Common myeloid progenitor, CD34-positive (primary cell): ENCODE measurements at places on chromosomes 12 and 14.
A peak's percentile ranks its signal among the peaks of the same experiment; 100 is the strongest.

- DNase-seq: no peak
Measured at GRCh38 chr12:102118874-102119273, 1.0 kb downstream of the NUP37 start.

DNA sequence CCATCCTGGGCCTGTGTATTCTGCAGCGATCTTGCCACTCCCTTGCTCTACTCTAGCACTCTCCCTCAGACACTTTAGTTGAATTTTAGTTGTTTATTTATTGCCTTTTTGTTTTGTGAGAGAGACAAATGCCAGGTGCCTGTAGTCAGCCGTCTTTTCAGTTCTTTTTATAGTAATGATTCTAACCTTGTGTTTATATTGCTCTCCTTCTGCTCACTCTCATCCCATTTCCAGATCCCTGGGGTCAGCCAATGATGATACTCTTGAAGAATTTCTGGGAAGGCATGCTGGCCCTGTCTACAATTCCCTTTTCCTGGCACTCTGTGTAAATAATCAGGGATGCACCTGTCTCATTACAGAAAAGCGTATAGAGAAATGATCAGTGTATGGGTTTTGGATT is 334.1 kb upstream of the MIS18BP1 start:
- no peak for DNase-seq

- no peak for DNase-seq
Measured at GRCh38 chr12:109214131-109214530, 95.0 kb downstream of the FOXN4 start.

DNA sequence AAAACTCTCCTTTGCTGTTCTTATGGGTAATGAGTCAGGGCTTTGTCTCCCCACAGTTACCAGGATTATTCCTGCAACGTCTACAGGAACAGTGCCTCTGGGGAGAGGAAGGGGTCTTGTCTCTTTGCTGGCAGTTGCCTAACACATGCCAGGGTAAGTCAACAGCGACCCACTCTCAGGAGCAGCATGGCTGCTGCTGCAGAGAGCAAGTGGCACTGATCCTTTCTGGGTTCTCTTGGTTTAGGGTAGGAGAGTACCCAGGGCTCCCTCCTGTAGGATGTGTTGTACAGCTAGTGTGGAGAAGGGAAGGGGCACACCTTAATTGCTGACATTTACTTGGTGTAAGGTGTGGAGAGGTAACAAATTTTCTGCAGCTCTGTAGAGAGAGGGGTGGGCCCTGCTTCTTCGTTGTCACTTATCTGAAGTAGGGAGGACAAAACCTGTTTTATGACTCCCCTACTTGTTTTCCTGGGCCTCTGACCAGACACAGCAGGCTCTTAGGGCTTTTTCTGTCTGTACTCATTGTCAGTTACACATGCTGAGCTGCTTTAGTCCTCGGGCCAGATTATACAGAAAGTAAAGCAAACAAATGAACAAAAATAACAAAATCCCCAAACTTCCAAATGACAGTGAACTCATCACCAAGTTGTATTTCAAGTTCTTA is 168.2 kb downstream of the ACSS3 start:
- no peak for DNase-seq

DNA sequence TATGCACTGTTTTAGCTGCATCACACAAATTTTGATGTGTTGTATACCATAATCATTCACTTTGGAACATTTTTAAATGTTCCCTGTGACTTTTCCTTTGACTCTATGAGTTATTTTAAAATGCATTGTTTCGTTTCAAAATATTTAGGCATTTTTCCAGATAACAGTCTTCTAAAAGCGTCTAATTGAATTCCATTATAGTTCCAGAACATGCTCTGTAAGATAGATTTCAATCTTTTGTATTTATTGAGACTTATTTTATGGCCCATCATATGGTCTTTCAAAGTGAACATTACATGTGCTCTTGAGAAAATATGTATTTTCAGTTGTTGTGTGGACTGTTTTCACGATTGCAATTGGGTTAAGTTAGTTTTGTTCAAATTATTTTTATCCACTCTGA is 98.7 kb upstream of the ARHGAP5 start:
- DNase-seq: no peak

GRCh38 chr12:94649349-94650142 is 811 bp downstream of the TMCC3 start:
- DNase-seq: peak; percentile 45

- no peak for DNase-seq
Measured at GRCh38 chr12:133023566-133023965, 13.7 kb upstream of the ZNF84 start.
